H1 (cell line): ENCODE measurements at places on chromosomes 3 and 15.

DNA sequence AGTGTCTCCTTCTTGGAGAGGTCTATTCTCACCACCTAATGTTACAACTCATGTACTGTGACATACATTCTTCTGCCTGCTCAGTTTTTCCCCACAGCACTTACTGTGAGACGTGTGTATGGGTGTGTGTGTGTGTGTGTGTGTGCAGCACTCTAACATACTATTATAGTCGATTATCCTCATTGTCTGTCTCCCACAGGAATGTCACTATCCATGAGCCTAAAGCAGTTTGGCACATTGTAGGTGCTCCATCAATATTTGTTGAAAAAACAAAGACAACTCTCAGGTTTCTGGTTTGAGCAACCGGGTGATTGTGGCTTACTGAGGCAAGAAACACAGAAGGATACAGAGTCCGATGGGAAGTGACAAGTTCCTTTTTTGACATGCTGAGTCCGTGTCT, 8.6 kb upstream of the ZNF148 start:
- H3K4me1 ChIP-seq = no peaks in the 10 kb centered on the region
- no peak overlapping the region for H3K27ac ChIP-seq
- H3K27me3 ChIP-seq = no peaks in the 10 kb centered on the region
- no peak for DNase-seq
- no peaks in the 10 kb centered on the region for H3K36me3 ChIP-seq

DNA sequence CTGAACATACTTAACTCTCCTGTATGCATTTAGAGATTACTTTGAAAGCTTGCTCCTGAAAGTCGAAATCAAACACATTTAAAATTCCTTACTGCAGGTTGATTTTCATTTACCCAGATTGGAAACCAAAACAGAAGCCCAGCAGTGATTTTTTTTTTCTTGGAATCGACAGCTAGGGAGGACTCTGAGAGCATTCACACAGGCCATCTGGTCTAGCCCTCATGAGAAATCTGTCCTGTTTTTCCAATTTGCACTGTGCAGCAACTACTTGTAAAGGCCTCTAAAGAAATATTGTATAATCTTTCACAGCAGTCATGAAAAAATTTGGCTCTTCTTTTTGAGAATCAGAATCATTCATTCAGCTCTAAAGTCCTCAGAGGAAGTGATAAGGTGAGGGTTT, 179.2 kb downstream of the KCNAB1 start:
- H3K27me3 ChIP-seq = no peaks in the 10 kb centered on the region; the same call in 1 of the 2 replicates
- no peak for DNase-seq
- no peaks in the 10 kb centered on the region for H3K4me1 ChIP-seq
- no peak overlapping the region for H3K4me3 ChIP-seq

DNA sequence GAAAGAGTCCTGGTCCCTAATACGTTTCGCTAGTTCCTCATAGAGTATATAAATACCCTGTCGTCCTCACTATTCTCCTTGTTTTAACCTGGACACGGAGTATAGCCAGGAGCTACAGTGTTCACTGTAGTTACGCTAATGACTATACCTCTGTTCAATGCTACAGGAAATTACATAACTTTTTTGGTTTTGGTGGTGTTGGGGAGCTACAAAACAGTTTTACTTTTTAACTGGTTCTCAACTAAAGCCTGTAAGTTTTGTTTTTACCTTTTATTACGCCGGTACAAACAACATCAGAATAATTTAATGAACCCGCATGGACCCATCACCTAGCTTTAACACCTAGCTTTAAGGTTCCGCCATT, 1.5 kb downstream of the LMLN start:
- H3K27me3 ChIP-seq = no peaks in the 10 kb centered on the region
- H3K4me1 ChIP-seq = no peaks in the 10 kb centered on the region
- H3K27ac ChIP-seq = no peak overlapping the region

- no peaks in the 10 kb centered on the region for H3K36me3 ChIP-seq
- no peaks in the 10 kb centered on the region for H3K27me3 ChIP-seq
- H3K4me1 ChIP-seq = no peaks in the 10 kb centered on the region; the same call in 1 of the 2 replicates
Measured at GRCh38 chr3:16802389-16802788, 82.4 kb upstream of the PLCL2 start.
